ENCODE measurements at places on chromosomes 1 and 21.

- DNase-seq: peak; percentile 84
These were observed at the start of gene BMP8A for GRCh38 chr1:39491146-39491921. TSS of gene BMP8A (plus strand) at chr1:39491636. CDS start at chr1:39491992, 356 bp downstream.

- no peak for DNase-seq
These were observed 64.8 kb downstream of the NAV1 start for GRCh38 chr1:201603613-201604232.

GRCh38 chr1:3161176-3161840, 92.3 kb downstream of the PRDM16 start:
- DNase-seq: no peak

GRCh38 chr1:200432586-200432985, 22.8 kb upstream of the ZNF281 start:
- DNase-seq: no peak

DNA sequence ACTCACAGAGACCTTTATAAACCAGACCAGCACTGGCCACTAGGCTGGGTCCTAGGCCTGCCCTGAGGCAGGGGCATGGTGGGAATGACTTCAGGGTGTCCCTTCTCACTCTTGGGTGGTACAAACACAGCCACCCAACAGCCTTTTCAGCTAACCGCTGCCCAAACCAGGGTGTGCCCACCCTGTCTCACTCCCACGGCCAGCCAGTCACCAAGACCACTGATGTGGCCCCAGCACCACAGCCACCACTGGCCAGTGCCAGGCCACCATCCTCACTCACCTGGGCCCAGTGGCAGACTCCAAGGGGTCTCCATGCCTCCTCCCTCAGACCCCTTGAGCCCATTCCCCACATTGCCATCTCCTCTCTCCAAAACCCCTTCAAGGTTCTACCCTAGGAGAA, 27.8 kb downstream of the TAS1R2 start:
- no peak for DNase-seq

DNA sequence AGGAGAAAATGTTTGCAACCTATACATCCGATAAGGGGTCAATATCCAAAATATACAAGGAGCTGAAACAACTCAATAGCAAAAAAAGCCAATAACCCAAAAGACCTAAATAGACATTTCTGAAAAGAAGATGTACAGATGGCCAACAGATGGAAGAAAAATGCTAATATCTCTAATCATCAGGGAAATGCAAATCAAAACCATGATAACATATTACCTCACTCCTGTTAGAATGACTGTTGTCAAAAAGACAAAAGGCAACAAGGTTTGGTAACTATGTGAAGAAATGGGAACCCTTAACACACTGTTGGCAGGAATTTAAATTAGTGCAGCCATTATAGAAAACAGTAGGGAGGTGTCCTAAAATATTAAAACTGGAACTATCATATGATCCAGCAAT, 74.7 kb downstream of the LEPR start:
- no peak for DNase-seq

DNA sequence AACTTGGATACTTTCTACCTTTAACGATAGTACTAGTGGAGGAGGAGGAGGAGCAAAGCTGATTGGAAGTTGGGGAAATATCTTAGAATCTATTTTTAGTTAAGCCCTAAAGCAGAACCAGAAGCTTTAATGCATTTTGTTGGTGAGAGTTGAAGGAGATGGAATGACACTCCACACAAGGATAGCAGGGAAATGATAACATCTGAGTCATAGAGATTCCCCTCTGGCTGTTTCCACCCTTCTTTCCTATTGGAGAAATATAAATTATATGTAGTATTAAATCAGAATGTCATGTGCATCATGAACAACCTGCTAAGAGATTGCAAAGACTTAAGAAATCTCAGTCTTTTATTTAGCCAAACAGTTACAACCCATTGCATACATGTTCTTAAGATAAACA, 1357.7 kb downstream of the NCAM2 start:
- DNase-seq: no peak

- DNase-seq: no peak
These were observed 43.0 kb downstream of the PCNT start for GRCh38 chr21:46366966-46367365.
